ENCODE measurements at places on chromosomes 5 and 9. TPM values are rescaled to one million over a fixed set of nuclear protein-coding genes. Genes with fewer than 3 reads are reported as not detected.
A peak's percentile ranks its signal among the peaks of the same experiment; 100 is the strongest.

FGF18 gene
- 3.9 TPM for total RNA-seq

GRCh38 chr5:131758520-131758900 lies 38.3 kb downstream of the FNIP1 start:
- no peak for DNase-seq

- no peak for DNase-seq
Observed at GRCh38 chr5:2203774-2204173, 321.0 kb upstream of the IRX4 start.

- DNase-seq = no peak
Observed at GRCh38 chr5:104016646-104017045, 454.1 kb upstream of the NUDT12 start.

GRCh38 chr9:10371824-10372223 lies 241.0 kb downstream of the PTPRD start:
- DNase-seq = no peak

GRCh38 chr5:93039888-93040287 lies 541.1 kb downstream of the NR2F1-AS1 start:
- no peak for DNase-seq

DNA sequence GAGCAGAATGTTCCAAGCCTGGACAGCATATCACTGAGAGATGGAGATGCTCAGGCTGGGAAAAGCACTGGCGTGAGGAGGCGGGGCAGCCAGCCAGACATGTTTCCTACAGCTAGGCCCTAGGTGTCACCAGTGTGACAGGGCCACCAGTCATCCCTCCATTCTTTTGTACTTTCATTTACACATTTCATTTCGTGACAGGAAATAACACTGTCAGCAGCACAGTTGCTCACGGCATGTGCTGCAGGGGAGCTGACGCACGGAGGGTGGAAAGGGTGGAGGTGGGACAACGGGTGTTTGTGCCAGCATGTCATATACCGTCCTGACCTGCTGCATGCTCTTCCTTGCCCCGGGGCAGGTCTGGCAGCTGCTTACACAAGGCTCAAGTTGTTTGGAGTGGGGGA lies 14.8 kb upstream of the CEMIP2 start:
- peak; percentile 45 for DNase-seq

DNA sequence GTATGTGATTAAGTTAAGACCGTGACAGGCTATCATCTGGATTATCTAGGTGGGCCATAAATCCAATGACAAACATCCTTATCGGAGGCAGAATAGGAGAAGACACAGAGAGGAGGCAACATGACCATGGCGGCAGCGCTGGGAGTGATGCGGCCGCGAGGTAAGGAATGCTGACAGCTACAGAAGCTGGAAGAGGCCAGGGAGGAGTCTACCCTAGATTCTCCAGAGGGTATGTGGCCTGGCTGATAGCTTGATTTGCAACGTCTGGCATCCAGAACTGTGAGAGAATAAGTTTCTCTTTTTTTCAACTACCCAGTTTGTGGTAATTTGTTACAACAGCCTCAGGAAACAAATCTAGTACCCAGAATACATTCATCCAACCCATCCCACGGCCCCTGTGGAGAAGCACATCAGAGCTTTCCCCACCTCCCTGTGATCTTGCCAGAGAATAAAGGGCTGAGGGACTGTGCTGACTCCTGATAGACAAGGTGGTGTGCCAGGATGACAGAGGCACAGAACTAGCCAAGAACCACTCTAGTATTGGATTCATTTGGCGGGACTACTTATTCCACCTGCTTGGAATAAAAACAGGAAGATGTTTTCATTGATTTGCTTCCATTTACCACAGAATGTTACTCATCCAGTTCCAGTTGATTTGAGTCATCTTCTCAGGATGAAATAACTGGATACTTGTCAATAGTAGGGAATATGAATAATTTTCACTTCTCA lies 187.4 kb downstream of the MAN2A1 start:
- DNase-seq = no peak
